CD4-positive, alpha-beta T cell treated with Interleukin-21 for 1 hour (primary cell): ENCODE measurements at places on chromosomes 13 and 19.
A peak's percentile ranks its signal among the peaks of the same experiment; 100 is the strongest.

- DNase-seq, result no peak
Measured at GRCh38 chr19:5567360-5567969, at the start of gene TINCR. Gene TINCR (minus strand): TSS chr19:5567953.

DNA sequence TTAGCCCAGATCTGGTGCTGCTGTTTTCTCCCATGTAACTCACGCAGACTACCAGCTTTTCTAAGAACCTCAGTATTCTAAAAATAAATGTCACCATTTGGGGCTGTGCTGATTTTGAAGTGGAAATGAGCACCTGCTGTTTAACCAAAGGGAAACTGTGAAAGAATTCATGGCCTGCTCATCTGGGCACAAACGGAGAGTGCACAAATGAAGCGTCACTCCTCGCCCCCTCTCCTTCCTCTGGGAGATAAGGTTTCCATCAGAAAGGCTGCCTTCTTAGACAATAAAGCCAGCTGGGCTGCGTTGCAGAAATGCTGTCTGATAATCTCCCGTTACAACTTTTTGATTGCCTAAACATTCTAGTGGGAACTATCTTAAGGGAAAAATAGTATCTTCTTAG, 73.7 kb upstream of the SLC15A1 start:
- no peak for DNase-seq

DNA sequence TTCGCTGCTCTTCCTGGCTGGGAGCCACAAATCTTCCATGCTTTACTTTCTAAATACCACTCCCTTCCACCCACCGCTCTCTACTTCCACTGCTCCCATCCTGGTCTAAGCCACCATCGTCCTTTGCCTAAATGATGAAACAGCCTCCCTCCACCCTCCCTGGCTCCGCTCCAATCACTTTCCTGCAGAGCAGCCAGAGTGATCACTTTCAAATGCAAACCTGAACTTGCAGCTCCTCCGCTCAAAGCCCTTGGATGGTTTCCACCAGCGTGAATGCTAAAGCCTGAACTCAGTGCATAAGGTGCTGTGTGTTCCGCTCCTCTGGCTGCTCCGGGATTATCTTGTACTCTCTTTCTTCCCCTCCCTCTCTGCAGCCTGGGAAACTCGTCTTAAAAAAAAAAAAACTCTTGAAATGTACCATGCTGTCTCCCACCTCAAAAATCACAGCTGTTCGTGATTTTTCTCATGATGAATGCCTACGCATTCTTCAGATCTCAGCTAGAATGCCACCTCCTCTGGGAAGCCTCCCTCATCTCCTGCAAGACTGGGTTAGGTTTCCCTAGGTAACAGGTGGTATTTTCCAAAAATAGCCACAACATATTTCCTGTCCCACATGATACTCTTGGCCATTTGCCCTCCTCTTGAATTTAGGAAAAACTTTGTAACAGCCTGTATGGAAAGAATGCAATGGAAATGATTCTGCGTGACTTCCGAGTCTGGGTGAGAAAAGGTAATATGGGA, 3.7 kb upstream of the SIN3B start:
- no peak for DNase-seq

GRCh38 chr13:74299721-74300120, 165.5 kb upstream of the KLF12 start:
- no peak for DNase-seq

- peak; percentile 92 for DNase-seq
Measured at GRCh38 chr19:49808711-49809159, 4.4 kb downstream of the FUZ start.

- DNase-seq, result no peak
Measured at GRCh38 chr19:52600639-52601024, 30.5 kb downstream of the ZNF701 start.

DNA sequence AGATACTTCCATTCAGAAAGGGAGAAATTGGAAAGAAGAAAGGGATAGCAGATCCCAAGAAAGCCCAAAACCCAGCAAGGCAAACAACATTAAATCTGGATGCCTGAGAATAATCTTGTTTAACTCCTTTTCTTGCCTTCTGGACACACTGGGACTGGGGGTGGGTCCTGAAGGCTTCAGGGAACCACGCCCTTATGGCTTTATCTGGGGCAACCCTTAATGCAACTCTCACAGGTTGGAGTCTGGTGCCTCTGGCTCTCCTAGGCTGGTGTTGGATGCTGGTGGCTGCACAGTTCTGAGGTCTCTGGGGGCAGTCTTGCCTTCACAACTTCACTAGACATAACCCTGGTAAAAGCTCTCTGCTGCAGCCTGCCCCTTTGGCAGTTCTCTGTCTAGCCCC, 27.9 kb downstream of the PAN3 start:
- DNase-seq, result no peak

- no peak for DNase-seq
Measured at GRCh38 chr19:47719047-47719859, 6.0 kb downstream of the EHD2 start.

GRCh38 chr13:80214050-80214449, 126.9 kb downstream of the SPRY2 start:
- no peak for DNase-seq

DNA sequence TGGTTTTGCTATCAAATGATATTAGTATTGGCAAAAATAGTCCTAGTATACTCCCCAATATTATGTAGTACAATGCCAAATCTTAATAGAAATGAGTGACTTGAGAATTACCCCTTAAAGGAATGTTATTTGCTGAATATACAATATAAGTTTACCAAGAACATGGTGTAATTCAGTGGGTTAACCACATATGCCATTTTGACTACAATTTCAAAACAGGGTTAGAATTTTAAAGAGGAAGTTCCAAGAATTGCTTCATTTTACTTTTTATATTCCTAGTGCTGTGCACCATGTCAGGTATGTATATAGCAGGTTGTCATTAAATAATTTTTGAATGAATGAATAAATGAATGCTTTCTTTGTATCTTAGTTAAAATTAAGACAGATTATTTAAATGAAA, 66.3 kb downstream of the LMO7 start:
- DNase-seq, result no peak

- no peak for DNase-seq
Measured at GRCh38 chr19:45657520-45658167, 10.4 kb upstream of the GIPR start.

- no peak for DNase-seq
Measured at GRCh38 chr13:29573190-29573589, 22.3 kb downstream of the SLC7A1 start.

- DNase-seq, result no peak
Measured at GRCh38 chr13:59363313-59363712, 800.4 kb downstream of the DIAPH3 start.

DNA sequence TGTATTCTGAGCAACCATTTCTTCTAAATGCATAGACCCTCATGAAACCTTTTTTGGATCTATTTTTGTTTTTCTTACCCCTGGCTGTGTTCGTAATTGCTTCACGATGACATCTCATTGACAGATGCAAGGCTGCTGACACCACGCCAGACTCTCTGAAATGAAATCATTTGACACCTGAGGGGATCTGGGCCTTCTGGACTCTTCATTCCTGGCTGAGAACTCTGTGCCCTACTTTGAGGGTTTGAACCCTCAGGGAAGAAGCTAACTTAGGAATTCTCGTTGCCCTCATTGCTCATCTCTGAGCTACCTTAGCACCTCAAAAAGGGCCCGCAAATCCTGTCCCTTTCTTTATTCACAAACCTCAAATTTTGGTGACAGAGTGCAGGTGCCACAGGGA, 40.5 kb upstream of the NBEA start:
- DNase-seq, result no peak

DNA sequence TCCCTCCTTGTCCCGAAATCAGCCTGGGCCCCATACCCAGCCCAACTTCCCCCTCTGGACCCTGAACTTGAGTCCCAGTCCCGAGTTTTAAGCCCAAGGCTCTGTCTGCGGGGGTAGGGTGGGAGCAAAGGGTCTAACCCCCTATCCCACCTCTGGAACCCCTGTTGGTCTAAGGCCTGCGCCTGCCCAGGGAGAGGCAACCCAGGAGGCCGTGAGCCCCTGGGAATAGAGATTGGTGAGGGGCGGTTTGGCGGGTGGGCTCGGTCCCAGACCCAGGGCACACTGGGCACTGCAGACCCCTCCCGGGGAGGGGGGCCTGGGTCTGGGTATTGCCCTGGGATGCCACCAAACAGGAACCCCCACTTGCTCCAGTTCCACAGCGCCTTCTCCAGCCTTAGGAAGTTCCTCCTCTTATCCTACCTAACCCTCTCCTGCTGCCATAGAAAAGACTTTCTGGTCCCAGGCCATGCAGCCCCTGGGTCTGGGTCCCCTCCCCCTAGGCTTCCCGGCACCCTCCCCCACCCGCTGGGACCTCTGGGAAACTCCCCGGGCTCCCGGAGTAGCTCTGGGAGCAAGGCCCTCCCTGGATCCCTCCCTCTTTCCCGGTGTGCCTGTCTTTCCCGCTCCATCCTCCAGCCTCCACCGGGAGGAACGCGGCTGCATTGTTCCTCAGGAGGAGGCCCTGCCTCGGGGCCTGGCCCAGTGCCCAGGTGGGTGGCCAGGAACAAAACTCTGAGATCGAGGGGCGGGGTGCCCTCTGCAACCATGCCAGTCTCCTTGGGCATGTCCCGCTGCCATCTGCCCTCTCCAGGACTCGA, 33.6 kb upstream of the NANOS3 start:
- no peak for DNase-seq

- DNase-seq, result no peak
Measured at GRCh38 chr19:45468159-45468651, 409 bp downstream of the FOSB start.

DNA sequence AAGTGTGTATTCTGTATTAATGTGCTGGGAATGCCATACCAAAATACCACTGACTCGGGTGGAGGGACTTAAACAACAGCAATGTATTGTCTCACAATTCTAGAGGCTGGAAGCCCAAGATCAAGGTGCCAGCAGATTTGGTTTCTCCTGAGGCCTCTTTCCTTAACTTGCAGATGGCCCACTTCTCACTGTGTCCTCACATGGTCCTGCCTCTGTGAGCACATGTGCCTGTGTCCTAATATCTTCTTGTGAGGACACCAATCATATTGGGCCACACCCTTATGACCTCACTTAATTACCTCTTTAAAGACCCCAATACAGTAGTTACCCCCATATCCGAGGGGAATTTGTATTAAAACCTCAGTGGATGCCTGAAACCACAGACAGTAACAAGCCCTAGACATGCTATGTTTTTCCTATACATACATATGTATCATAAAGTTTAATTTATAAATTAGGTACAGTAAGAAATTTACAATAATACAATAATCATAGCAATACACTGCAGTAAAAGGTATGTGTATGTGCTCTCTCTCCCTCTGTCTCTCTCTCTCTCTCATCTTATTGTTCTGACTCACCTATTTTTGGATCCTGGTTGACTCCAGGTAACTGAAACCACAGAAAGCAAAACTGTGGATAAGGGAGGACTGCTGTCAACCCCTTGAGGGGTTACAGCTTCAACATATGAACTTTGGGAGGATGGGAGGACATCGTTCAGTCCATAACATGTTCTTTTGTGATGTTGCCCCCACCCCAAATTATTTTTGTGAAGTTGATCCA, 174.3 kb downstream of the IRS2 start:
- no peak for DNase-seq

GRCh38 chr13:99870541-99870940, 101.0 kb downstream of the ZIC5 start:
- DNase-seq, result no peak

- no peak for DNase-seq
Measured at GRCh38 chr13:77139306-77139705, 112.3 kb upstream of the FBXL3 start.

DNA sequence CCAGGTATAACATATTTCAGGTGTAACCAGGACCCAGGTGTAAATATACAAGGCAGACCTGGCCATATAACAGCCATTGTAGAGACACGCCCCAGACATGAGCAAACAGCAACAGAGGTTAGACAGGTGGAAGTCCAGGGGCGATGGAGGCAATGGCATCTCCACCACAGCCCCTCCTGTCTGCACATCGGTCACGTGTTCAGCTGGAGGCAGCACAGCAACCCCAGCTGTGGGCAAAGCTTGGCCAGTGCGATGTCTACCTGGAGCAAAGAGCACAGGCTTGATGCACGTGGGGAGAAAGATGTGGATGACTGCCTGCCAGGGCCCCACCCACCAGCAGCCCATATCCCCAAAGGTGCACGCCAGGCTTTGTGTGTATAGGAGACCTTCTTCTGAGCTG, 4.4 kb downstream of the CYP4F2 start:
- no peak for DNase-seq

- no peak for DNase-seq
Measured at GRCh38 chr13:86085890-86086289, 286.7 kb upstream of the SLITRK6 start.

- DNase-seq, result no peak
Measured at GRCh38 chr19:46182476-46182875, 34.4 kb downstream of the IGFL2 start.

- peak; percentile 58 for DNase-seq
Measured at GRCh38 chr13:32669030-32669646, 82.9 kb downstream of the PDS5B start.

DNA sequence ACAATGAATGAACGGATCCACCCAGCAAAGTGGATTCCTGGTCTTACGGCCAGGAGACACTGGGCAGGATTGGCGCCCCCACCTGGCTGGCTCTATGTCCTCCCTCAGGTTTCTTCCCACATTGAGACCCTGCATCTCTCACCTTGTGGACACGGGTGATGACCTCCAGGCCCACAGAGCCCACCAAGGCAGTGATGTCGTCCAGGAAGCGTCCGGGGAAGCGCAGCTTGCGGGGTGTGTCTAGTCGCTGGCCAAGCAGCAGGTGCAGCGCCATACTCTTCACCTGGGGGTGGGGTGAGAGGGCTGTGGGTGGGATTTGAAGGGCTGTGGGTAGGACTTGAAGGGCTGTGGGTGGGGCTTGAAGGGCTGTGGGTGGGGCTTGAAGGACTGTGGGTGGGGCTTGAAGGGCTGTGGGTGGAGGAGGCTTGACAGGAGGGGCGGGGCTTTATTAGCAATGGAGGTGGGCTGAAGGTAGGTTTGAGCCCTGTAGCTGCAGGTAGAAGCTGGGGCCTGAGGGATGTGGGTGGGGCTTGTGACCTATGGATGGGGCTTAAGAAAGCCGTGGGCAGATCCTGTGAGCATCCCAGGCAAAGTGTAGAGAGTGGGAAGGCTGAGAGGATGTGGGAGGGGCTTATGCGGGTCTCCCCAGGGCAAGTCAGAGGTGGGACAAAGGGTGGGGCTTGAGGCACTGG, 12.1 kb upstream of the ANGPTL8 start:
- DNase-seq, result no peak

DNA sequence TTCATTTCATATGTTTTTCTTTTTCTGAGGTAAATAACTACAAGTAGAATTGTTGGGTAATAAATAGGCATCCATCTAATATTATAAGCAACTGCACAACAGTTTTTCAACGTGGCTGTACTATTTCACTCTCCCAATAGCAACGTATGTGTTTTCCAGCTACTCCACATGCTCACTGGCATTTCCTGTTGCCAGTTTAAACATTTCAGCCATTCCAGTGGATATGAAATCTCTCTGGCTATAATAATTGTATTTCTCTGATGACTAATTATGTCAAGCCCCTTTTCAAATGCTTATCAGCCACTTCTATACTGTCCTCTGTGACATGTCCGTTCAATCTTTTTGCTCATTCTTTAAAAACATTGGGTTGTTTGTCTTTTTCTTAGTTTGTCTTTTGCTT, 26.8 kb upstream of the ALOX5AP start:
- DNase-seq, result no peak
